ENCODE measurements at places on chromosomes 5 and 9.

DNA sequence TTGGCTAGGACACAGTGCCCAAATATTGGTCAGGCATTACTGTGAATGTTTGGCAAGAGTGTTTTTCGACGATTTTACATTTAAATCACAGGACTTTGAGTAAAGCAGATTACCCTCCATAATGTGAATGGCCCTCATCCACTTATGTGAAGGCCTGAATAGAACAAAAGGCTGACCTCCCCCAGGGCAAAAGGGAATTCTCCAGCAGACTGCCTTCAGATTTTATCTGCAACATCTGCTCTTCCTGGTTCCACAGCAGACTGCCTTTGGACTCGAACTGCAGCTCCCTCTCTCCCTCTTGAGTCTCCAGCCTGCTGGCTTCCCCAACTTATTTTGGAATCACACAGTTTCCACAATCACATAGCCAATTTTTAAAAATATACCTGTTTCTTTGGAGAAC lies 7.1 kb upstream of the TMEM215 start:
- no peak for DNase-seq

- no peak for DNase-seq
Measured at GRCh38 chr5:73921741-73922140, 295.7 kb downstream of the ARHGEF28 start.

DNA sequence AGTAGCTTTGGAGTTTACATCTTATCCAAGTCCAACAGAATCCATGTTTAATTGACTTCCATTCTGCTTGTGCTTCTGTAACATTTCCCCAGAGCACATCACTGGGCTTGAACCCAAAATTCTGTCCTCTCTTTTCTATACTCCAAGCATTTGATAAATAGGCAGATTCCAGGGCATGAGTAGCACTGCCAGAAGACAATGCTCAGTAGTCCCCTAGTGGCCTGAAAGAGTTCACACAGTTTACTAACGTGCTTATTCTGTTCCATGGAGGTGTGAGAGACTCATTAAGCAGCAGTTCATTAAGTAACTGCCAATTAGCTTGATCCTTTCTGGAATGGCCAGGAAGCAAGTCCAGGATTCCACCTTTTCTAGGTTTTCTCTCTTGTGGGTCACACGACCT lies 9.4 kb upstream of the GABRA6 start:
- no peak for DNase-seq

GRCh38 chr5:173659423-173659822 lies 43.0 kb upstream of the BOD1 start:
- no peak for DNase-seq

DNA sequence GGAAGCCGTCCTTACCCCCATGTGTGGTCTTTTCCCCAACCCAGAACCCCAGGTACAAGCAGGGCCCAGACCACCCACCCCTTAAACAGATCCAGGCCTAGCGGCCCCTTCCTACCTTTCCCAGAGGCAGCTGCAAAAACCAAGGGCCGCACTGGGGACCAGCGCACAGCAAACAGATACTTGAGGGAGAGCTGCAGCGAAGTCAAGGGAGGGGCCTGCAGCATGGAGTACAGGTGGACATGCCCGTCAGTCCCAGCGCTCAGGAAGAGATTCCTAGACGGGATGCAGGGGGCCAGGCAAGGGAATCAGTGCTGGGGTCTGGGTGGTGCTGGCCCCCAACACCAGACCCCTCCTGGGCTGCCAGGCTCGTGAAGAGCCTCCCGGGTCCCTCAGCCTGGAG lies 22.5 kb downstream of the DYNC2I2 start:
- DNase-seq, result no peak

GRCh38 chr5:144318011-144318410 lies 147.3 kb downstream of the KCTD16 start:
- DNase-seq, result no peak

GRCh38 chr5:124438903-124439281 lies 307.5 kb downstream of the ZNF608 start:
- no peak for DNase-seq

GRCh38 chr9:133693703-133694529 lies 44.2 kb downstream of the SARDH start:
- DNase-seq, result no peak

DNA sequence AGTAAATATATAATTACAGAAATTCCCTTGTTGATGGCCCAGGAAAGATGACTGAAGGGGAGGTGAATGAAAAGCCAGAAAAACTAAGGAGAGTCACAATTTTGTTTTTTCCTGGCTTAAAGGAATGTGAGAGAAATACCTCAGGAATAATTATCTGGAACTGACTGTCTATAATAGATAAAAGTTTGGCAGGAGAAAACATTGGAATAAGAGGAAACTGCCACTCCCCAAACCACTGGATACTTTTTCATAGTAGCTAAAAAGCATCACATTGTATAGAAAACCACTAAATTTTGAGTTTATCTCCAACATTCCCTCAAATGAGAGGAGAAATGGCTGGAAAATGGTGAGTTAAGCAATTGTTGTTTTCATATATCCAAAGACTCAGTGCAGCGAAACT lies 326.0 kb downstream of the NPR3 start:
- DNase-seq, result no peak

DNA sequence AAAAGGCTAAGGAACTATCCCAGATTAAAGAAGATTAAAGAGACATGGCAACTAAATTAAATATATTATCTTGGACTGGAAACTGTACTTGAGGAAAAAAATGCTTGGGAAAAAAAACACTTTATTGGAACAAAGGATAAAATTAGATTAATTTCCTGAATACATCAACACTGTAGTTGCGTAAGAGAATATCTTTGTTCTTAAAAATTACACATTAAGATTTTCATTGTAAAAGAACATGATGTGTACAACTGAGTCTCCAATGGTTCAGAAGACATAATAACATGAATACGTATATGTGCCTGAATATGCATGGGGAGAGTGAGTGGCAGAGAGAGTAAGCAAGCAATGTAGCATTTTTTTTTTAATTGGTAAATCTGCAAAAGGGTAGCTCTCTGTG lies 2.8 kb downstream of the AP3B1 start:
- no peak for DNase-seq

DNA sequence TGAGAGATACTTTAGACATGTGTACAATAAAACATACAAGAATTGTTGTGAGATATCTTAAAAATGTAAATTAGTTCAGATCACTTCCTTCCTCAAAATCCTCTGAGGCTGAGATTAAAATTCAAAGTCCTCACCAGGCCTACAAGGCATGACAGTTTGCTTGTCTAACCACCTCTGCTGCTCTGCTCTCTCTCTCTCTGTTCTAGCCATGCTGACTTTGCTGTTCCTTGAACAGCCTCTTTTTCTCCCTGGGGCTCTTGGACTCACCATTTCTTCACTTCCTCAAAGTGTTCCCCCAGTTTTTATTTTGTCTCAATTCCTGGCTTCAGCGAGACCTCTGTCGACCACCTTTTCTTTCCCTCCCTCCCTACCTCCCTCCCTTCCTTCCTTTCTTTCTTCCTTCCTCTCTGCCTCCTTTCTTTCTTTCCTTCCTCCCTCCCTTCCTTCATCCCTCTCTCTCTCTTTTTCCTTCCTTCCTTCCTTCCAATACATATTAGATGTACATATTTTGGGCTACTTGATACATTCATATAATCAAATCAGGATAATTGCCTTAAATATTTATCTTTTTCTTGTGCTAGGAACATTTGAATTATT lies 27.0 kb downstream of the CATSPER3 start:
- DNase-seq, result no peak

DNA sequence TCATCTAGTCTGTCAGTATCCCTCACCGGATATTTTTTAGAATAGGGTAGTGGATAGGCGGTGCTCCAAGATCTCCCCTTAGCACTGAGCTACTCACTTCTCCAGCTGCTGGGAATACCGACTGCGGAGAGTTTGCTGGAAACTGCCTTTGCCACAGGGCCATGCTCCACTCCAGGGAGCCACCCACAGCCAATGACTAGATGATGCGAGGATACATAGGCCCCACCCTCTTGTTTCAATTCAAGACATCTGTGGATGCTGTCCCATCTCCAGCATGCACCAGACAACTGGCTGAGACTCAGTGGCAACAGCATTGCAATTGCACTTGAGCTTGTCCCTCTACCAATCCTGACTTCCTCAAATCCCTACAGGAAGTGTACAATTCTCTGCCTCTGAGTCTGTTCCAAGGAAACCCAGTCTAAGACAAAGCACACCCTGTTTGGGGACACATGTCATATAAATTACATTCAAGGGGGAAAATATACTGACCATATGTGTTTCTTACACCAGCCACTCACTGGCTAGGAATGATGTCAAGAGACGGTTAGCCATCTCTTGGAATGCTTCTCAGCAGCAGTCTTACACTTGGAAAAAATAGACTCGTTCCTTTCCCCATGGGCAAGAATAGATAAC lies 312.6 kb upstream of the KIF2A start:
- no peak for DNase-seq

DNA sequence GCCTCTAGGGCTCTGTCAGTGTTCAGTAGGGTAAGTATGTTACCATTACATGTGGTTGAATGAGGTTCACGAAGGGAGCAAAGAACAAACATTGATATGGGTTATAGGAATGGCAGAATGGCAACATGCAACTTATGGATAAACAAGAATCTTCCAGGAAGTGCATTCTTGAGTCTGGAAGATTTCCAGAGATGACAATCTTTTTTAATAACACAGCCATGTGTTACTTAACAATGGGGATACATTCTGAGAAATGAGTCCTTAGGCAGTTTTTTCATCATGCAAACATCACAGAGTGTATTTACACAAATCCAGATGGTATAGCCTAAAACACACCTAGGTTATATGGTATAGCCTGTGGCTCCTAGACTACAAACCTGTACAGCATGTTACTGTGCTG lies 9.1 kb upstream of the SLC28A3 start:
- DNase-seq, result no peak

DNA sequence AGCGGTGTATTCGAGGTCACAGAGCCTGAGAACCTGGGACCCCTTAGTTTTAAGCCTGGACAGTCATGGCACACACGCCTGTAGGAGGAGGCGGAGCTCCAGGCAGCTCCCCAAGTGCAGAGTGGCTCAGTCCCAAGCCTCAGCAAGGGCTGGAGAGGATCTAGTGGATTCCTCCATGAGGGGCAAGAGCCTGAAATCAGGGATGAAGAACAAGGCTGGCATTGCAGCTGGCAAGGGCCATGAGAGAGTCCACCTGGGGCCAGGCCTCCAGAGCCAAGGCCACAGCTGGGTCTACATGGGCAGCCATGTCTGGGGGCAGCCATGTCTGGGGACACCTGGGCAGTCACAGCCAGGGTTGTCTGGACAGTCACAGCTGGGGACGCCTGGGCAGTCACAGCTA lies 21.9 kb downstream of the ADAMTSL2 start:
- no peak for DNase-seq

- no peak for DNase-seq
Measured at GRCh38 chr9:35656831-35657545, 831 bp downstream of the RMRP start.

GRCh38 chr9:111648066-111648465 lies 13.3 kb upstream of the GNG10 start:
- no peak for DNase-seq

DNA sequence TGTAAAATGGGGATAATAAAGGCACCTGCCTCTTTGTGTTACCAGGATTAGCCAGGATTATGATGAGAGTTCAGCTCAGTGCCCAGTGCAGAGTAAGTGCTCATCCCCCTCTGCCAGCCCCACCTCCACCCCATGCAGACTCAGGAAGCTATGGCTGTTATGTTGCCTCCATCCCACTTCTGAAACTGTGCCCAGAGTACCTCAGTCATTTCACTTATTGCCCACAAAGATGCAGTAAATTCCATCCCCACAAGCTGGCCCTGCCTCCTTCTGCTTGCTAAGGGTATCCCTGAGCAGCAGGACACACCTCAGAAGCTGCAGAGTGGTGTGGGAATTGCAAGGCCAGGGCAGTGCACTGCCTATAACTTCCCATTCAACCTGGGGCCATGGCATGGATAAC lies 415.1 kb downstream of the SPOCK1 start:
- no peak for DNase-seq

GRCh38 chr5:178318893-178319292 lies 86.3 kb upstream of the PHYKPL start:
- no peak for DNase-seq

- no peak for DNase-seq
Measured at GRCh38 chr9:113397203-113397631, 3.9 kb downstream of the ALAD start.

- DNase-seq, result no peak
Measured at GRCh38 chr5:172437445-172438318, 16.6 kb downstream of the SH3PXD2B start.

DNA sequence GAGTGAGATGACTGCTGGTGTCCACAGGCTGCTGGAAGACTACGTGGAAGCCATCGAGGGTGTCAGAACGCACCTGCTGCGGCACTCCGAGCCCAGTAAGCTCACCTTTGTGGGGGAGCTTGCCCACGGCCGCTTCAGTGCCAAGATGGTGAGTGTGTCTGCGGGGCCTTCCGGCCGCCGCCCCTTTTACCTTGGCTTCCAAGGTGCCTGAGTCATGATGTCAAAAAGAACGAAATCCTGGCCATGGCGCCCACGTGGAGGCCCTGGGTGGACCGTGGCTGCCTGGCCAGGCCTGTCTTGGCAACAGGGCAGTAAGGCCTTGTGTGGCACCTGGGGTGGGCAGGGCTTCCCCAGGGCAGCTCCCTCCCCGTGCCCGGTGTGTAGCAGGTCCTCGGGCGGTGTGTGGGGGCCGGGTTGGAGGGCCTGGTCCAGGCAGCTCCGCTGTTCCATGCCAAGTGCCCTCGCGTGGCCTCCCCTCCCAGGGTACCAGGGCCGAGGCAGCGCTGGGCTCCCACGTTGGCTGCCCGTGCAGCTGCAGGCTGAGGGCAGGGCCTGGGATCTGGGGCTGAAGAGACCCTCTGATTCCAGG lies 7.8 kb downstream of the DPP7 start:
- DNase-seq, result no peak

DNA sequence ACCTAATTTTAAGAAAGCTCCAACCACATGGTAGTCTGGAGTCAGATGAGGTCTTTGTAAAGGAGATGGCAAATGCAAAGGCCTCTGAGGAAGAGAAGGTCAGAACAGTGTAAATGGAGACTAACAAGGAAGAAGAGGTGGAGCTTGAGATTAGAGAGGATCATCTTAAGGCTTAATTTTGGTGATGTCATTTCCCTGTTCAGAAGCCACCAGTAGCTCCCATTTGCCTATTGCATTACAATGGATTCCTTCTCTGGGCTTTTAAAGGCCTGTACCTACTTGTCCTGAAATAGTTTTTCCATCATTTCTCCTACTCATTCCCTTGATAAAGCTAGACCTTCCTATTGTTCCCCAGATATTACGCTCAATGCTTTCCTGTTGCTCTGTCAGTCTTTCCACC lies 16.1 kb downstream of the PCSK5 start:
- no peak for DNase-seq

DNA sequence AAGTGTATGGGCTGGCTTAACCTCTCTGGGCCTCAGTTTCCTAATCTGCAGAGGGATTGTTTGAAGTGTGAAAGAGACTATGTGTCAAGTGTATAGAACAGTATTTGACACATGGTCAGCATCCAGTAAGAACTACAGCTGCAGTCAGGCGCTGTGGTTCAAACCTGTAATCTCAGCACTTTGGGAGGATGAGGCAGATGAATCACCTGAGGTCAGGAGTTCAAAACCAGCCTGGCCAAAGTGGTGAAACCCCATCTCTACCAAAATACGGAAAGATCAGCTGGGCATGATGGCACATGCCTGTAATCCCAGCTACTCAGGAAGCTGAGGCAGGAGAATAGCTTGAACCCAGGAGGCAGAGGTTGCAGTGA lies 31.9 kb upstream of the STING1 start:
- no peak for DNase-seq

All from stimulated activated CD4-positive, alpha-beta T cell treated with anti-CD3 and anti-CD28 coated beads, Interleukin-1b, Interleukin-23, amount 100 ng/mL, for 24 hours (primary cell).